ENCODE measurements at places on chromosomes 13 and 19.

GRCh38 chr19:10230173-10230860 lies 814 bp downstream of the S1PR2 start:
- DNase-seq, result no peak

DNA sequence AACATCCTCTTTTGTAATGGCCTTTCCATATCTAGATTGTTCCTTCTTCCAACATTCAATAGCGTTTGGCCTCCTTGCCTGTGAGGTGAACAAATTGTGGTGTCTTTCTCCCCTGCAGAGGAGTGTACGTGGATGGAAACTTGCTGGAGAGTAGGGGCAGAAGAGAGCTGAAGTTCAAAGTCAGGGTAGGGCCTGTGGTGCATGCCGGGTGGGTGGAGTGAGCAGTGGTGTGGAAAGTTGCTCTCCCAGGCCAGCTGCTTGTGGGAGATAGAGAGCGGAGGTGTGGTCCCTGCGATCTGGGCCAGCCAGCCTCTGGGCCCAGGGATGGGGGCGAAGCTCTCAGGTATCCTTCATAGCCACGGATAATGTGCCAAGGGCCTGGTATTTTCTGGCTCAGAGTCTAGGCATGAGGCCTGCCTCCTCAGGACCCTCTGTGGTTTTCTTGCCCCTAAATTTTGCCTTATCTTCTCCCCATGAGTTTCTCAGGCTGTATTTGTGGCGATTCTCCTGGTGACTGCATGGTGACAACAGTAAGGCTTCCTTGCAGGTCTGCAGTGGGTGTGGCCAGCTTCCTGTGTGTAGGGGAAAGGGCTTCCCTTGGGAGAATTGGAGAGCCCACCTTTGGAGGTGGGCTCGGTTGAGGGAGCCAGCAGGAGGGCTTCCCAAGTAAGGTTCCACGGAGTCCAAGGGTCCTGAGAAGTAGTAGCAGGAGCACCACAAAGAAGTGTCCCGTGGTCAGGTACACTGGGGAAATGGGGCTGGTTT lies 6.7 kb downstream of the RGCC start:
- no peak for DNase-seq

GRCh38 chr19:58007285-58007684 lies 4.7 kb upstream of the ZNF606 start:
- DNase-seq, result no peak

DNA sequence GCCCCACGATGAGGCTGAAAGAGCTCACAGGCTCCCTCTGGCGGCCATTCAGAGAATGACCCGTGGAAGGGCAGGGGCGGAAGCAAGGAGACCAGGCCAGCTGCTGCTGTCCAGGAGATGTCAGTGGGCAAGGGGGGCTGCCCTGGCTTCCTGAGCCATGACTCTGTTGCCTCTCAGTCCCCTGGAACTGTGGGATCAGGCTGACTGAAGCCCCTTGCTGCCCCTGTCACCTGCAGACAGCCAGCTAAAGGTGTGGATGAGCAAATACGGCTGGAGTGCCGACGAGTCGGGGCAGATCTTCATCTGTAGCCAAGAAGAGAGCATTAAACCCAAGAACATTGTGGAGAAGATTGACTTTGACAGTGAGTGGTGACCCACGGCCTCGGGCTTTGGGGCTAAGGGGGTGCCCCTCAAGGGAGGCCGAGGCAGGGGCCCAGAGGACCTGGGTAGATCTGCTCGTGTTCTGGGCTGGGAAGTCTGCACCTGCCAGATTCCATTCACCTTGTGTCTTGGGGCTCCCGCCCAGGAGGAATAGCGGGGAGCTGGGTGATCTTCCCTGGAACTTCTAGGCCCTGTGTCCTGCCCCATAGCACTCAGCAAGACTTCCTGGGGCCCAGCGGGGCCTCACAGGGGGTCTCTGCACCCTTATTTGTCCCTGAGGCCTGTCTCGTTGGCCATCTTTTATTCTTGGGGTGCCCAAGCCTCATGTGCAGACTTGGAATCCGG lies 12.5 kb upstream of the ACTN4 start:
- DNase-seq, result peak; percentile 77
